Left ventricle myocardium inferior (tissue), 1 donor: ENCODE measurements at places on chromosomes 6 and 20. TPM values are rescaled to one million over a fixed set of nuclear protein-coding genes. Genes with fewer than 3 reads are reported as not detected.

GRCh38 chr6:70998148-70998547, 41.3 kb upstream of the B3GAT2 start:
- no peak overlapping the region for H3K27ac ChIP-seq
- peaks cover 23% of the 10 kb centered on the region for H3K27me3 ChIP-seq
- DNase-seq = no peak
- no peaks in the 10 kb centered on the region for H3K36me3 ChIP-seq

- no peaks in the 10 kb centered on the region for H3K4me1 ChIP-seq
- no peaks in the 10 kb centered on the region for H3K27me3 ChIP-seq
- no peak overlapping the region for H3K27ac ChIP-seq
- H3K4me3 ChIP-seq = no peak overlapping the region
- H3K36me3 ChIP-seq = no peaks in the 10 kb centered on the region
- DNase-seq = no peak
Observed at GRCh38 chr6:139856562-139856961, 482.1 kb upstream of the CITED2 start.

DNA sequence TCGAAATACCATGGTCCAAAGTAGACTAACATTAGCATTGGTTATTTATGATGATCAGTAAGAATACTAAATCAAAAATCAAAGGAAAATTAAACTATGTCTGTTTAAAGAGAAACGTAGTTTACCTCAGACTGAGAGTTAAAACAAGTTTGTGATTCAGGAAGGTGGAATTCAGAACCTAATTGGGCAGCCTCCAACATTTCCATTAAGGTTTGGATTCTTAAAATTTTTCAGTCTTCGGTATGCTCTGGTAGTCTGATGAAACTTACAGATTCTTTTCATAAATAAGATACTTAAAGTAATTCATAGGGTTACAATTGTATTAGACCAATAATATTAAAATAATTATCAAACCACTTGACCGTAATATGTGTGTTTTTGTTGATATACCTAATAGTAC, 18.6 kb downstream of the HFE start:
- no peak for DNase-seq
- H3K36me3 ChIP-seq = no peaks in the 10 kb centered on the region
- H3K27me3 ChIP-seq = no peaks in the 10 kb centered on the region
- no peak overlapping the region for H3K4me3 ChIP-seq
- H3K27ac ChIP-seq = no peak overlapping the region

GRCh38 chr6:143123081-143123480, 62.4 kb downstream of the AIG1 start:
- H3K27ac ChIP-seq = no peak overlapping the region
- H3K36me3 ChIP-seq = peaks cover 4% of the 10 kb centered on the region
- no peak for DNase-seq
- H3K4me3 ChIP-seq = no peak overlapping the region
- no peaks in the 10 kb centered on the region for H3K4me1 ChIP-seq

- H3K4me3 ChIP-seq = no peak overlapping the region
- no peak for DNase-seq
- no peaks in the 10 kb centered on the region for H3K36me3 ChIP-seq
Observed at GRCh38 chr6:159249128-159249527, 79.9 kb downstream of the FNDC1 start.

DNA sequence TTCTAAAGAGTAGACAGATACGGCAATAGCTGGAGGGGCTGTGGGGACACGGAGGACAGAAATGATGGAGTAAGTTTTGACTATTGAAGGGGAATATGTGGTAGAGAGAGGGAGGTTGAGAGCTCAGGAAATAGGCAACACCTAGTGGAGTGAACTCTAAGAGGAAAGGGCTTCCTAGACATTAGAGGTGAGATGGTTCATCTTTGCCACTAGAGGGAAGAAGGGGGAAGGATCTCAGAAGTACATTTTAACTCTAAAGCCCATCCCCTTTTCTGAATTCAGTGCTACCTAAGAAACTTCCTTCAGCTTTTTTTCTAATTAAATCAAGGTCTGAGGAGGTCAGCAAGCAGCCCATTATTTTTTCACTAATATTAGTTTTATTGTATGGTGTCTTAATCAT, 689.4 kb upstream of the MAP3K7 start:
- no peaks in the 10 kb centered on the region for H3K36me3 ChIP-seq
- H3K4me1 ChIP-seq = no peaks in the 10 kb centered on the region
- no peaks in the 10 kb centered on the region for H3K27me3 ChIP-seq
- no peak for DNase-seq
- H3K4me3 ChIP-seq = no peak overlapping the region

GRCh38 chr6:38493931-38494547, 145.7 kb downstream of the BTBD9 start:
- no peak overlapping the region for H3K4me3 ChIP-seq
- H3K27ac ChIP-seq = no peak overlapping the region
- no peaks in the 10 kb centered on the region for H3K36me3 ChIP-seq
- H3K27me3 ChIP-seq = no peaks in the 10 kb centered on the region
- DNase-seq = peak; percentile 47
- peaks cover 3% of the 10 kb centered on the region for H3K4me1 ChIP-seq

- no peaks in the 10 kb centered on the region for H3K27me3 ChIP-seq
- H3K4me1 ChIP-seq = peaks cover 3% of the 10 kb centered on the region
- no peak overlapping the region for H3K27ac ChIP-seq
- DNase-seq = no peak
- H3K36me3 ChIP-seq = no peaks in the 10 kb centered on the region
Observed at GRCh38 chr20:32641464-32641863, 32.3 kb downstream of the C20orf203 start.

DNA sequence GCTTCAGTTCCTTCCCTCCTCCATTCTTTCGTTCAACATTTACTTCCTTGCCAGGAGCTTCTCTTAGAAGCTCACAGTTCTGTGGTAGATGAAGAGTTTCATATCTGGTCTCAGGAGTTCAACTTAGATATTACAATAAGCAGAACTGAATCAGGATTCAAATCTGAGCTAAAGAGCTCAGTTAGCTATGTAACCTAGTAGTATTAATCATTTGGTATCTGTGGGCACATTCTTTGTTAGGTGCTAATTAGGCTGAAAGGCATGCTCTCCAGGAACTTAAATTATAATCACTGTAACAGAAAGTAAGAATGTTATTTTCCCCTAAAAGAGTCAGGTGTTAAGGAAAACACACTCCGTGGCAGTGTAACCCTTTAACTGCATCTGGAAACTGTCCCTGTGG, 8.4 kb downstream of the ZNF76 start:
- H3K27me3 ChIP-seq = no peaks in the 10 kb centered on the region
- no peak overlapping the region for H3K27ac ChIP-seq
- H3K36me3 ChIP-seq = peaks cover 7% of the 10 kb centered on the region
- peaks cover 63% of the 10 kb centered on the region for H3K4me1 ChIP-seq

- peaks cover 8% of the 10 kb centered on the region for H3K4me1 ChIP-seq
- H3K36me3 ChIP-seq = peaks cover 3% of the 10 kb centered on the region
- no peak overlapping the region for H3K4me3 ChIP-seq
Observed at GRCh38 chr6:117525607-117526006, 43.1 kb downstream of the DCBLD1 start.

GRCh38 chr6:134413241-134413643, 95.3 kb upstream of the SGK1 start:
- no peaks in the 10 kb centered on the region for H3K36me3 ChIP-seq
- no peak overlapping the region for H3K27ac ChIP-seq
- H3K27me3 ChIP-seq = peaks cover 4% of the 10 kb centered on the region
- DNase-seq = no peak

DNA sequence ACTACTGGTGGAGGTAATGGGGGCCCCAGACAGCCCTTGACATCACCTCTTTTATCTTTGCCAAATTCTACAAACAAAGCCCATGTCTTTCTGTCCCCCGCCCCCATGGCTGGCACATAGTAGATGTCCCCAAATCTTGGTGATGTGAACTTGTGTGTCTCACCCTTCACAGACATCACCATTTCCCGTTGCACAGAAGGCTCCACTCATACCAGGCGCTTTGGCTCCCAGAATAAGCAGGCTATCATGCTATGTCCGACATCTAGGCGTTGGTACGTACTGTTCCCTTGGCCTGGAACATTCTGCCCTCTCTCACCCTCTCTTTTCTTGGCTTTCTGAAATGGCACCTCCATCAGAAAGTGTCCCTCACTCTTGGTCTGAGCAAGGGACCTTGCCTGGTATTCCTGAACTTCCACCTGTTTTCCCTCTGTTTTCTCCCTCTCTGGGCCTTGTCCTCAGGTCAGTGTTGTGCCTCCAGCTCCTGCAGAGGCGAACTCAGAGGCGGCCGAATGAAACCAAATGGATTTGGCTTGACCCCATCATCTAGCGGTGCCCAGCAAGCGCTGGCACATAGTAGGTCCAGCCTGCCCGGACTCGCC, 968 bp upstream of the CCN5 start:
- no peaks in the 10 kb centered on the region for H3K36me3 ChIP-seq
- H3K27me3 ChIP-seq = no peaks in the 10 kb centered on the region
- peaks cover 73% of the 10 kb centered on the region for H3K4me1 ChIP-seq
- no peak for DNase-seq

DNA sequence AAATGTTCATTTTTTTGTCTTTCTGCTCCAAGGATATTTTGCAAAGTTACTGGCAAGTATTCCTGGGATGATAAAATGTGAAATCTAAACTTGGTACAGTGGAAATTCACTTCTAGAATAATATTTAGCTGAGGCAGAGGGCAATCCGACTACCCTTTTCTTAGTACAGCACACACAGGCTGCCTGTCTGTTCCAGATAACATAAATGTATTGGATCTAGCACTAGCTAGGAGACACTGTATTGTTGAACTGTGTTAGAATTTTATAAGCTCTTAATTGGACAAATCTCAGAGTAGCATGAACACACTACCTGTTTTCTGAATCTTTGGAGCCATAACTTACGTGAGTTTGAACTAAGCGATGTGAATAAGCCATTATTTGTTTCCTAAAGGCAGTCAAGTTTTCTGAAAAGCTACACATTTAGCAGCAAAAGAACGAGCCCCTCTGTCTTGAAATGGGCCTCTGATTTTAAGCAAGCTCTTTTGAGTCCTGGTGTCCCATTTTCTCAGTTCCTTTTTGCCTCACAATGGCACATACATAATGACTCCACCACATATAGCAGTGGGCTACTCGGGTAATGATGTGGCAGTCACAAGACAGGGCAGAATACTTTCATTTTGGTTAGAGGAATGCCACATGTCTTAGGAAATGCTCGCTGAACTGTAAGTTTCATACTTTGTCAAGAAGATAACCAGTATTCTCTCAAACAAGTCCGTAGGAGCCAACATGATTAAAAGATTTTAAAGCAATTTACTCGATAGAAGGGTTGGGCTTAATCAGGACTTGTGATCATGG, 116.5 kb upstream of the ESR1 start:
- no peaks in the 10 kb centered on the region for H3K36me3 ChIP-seq
- peak overlapping the region; percentile 55 for H3K4me3 ChIP-seq
- peak overlapping the region; percentile 77 for H3K27ac ChIP-seq
- no peaks in the 10 kb centered on the region for H3K4me1 ChIP-seq
- H3K27me3 ChIP-seq = peaks cover 14% of the 10 kb centered on the region

- H3K4me3 ChIP-seq = no peak overlapping the region
- no peak overlapping the region for H3K27ac ChIP-seq
- H3K4me1 ChIP-seq = no peaks in the 10 kb centered on the region
- no peak for DNase-seq
- no peaks in the 10 kb centered on the region for H3K36me3 ChIP-seq
- H3K27me3 ChIP-seq = peaks cover 96% of the 10 kb centered on the region
Observed at GRCh38 chr6:40287296-40287850, 299.8 kb downstream of the LRFN2 start.

- no peak for DNase-seq
- no peaks in the 10 kb centered on the region for H3K27me3 ChIP-seq
- no peak overlapping the region for H3K27ac ChIP-seq
- no peaks in the 10 kb centered on the region for H3K36me3 ChIP-seq
- H3K4me1 ChIP-seq = no peaks in the 10 kb centered on the region
Observed at GRCh38 chr6:48037946-48038345, 73.1 kb downstream of the PTCHD4 start.

DNA sequence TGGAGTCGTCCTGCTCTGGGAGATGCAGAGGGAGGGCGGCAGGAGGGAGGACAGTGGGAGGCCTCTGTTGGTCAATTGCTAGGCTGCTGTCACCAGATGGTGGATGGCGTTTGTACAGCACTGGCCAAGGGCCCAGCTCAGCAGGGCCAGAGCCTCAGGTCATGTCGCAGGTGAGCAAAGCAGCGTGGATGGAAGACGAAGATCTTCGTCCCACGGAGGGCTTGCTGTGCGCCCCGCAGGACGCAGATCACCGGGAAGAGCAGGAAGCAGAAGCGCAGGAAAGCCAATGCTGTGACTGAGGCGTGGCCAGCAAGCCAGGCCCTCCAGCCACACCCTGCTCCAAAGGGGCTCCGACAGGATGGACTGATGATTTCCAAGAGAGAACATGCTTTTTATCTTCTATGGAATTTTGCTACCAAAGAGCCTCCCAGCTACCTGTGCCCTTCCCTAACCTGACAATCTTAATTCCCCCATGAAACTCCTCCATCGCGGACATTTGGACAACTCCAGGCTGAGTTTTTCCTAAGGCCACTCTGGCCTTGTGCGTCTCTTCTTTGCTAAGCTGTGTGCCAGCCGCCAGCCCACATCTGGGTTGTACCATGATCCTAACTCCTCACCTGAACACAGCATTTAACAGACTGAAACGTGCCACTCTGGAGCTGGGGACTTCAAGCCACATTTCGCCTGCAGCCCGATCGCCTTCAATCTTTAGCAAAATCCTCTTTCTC, 3.5 kb upstream of the SLCO4A1 start:
- no peak for DNase-seq
- H3K4me3 ChIP-seq = no peak overlapping the region
- no peaks in the 10 kb centered on the region for H3K36me3 ChIP-seq
- H3K27ac ChIP-seq = no peak overlapping the region

DNA sequence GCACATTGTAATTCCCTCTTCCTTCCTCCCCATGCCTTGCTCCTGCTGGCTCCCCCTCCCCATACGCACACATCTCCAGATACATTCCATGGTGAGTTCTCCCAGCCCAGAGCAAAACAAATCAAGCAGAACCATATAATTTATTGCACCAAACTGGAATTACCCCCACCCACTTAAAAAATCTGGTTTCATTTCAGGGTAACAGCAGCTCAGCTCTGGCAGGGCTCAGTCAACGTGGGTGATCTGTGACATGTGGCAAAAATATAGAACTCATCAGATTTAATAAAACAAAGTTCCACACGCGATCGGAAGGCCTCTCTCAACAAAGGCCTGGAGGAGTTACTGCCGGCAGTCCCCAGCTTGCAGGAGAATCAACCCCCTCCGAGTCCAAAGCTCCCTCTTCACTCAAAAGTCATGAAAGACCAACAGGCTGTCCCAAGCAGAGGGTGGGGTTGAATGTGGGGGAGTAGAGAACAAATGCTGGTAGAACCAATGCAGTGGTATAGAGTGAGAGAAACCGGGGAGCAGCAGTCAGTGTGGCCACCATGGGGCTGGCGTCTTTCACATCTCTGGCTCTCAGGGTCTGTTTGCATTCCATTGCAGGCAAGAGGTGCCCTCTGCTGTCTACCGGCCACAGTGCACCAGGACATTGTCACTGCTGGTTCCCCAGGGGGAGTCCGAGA, 323.3 kb upstream of the NT5E start:
- H3K36me3 ChIP-seq = no peaks in the 10 kb centered on the region
- H3K4me3 ChIP-seq = no peak overlapping the region
- H3K4me1 ChIP-seq = no peaks in the 10 kb centered on the region
- H3K27me3 ChIP-seq = no peaks in the 10 kb centered on the region

The ADGRB3 gene
- total RNA-seq = 1.5 TPM

The TOX2 gene
- total RNA-seq = 0.30 TPM

The SLC29A1 gene
- 154 TPM for total RNA-seq

The RIPOR3 gene
- 6.5 TPM for total RNA-seq
